Right hindlimb (tissue), 1 donor: ENCODE measurements at places on chromosomes 1 and 21.
A peak's percentile ranks its signal among the peaks of the same experiment; 100 is the strongest.

GRCh38 chr1:159266832-159267231, 35.3 kb upstream of the FCER1A start:
- DNase-seq, result no peak

- DNase-seq, result no peak
Observed at GRCh38 chr1:151822404-151822803, 9.2 kb downstream of the RORC start.

DNA sequence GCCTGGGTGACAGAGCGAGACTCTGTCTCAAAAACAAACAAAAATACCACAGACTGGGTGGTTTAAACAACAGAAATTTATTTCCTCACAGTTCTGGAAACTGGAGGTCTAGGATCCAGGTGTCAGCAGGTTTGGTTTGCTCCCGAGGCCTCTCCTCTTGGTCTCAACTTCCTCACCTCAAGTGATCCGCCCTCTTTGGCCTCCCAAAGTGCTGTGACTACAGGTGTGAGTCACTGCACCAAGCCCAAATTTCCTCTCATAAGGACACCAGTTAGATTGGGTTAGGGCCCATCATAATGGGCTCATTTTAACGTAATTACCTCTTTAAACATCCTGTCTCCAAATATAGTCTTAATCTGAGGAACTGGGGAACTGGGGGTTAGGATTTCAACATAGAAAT, 35.5 kb downstream of the MFSD2A start:
- DNase-seq, result no peak

- DNase-seq, result peak; percentile 88
Observed at GRCh38 chr1:109792056-109792831, 28.5 kb upstream of the EPS8L3 start.

DNA sequence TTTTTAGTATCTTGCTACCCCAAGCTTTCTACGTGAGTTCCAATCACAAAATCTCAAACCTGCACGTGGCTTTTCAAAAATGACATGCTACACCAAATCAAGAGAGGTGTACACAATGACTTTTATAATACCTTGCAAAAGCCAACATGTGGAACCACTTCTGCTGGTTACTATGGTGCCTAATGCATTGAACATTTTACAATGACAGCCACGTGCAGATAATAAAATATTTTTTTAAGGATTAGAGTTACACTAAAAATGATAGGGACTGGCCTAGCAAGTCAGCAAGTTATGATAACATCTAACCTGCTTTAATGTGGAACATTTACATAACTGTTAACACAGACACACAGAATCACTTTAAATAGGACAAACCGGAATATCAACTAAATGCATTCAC, 30.2 kb downstream of the EYA3 start:
- DNase-seq, result no peak

DNA sequence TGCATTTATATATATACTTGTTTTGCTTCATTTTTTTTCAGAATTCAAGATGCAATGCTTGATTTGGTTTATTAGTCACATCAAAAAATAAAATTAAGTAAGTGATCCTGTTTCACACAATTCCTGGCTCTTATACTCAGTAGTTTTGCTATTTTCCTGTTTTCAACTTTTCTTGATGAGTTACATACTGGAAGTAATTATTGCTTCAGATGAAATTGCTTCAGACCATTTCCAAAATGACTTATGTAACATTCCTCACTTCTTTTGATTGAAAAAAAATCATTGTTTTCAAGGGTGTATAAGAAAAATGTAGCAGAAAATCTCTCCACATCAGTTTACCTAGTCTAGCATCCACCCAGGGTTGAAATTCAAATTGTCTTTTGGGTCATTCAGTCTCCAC, 65.0 kb downstream of the RGS2 start:
- DNase-seq, result no peak

- DNase-seq, result no peak
Observed at GRCh38 chr1:224623310-224623714, 7.2 kb downstream of the CNIH3 start.

- no peak for DNase-seq
Observed at GRCh38 chr1:183450093-183450492, 22.2 kb upstream of the SMG7 start.

GRCh38 chr1:78358165-78358564, 132.6 kb upstream of the PTGFR start:
- DNase-seq, result no peak
